ENCODE measurements at places on chromosomes 3 and 15.

DNA sequence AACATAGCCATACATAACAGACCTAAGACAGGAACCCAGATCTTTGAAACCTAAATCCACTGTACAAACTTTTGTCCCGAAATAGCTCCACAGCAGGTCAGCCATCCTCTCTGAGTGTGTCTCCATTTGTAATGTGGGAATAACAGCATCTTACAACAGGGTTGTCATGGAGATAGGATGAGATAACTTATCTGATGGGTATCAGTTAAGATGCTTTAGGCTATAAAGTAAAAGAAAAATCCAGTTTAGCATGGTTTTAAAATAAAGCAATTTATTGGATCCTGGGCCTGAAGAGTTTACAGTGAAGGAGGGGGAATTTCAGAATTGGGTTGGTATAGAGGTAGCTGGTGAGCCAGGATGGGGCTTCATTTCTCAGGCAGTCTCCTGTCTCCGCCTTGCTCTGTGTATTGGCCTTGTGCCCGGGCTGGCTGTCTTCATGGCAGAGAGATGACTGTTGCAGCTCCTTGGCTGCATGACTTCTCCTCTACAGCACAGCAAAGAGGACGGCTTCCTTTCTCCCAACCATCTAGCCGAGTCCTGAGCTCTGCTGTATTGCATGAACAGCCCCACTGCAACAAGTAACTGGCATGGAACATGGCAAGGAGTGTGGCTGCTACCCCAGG is 131.9 kb upstream of the PROK2 start:
- DNase-seq = no peak

DNA sequence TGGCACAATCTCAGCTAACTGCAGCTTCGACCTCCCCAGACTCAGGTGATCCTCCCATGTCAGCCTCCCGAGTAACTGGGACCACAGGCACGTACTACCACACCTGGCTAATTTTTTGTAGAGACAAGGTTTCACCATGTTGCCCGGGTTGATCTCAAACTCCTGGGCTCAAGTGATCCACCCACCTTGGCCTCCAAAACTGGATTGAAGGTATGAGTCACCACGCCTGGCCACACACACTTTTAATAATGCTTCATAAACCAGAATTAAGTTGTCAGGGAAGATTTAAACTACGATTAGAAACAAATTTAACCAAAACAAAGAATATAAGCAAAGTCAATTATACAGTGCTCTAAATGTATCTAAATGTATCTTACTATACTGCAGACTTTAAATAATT is 87.5 kb downstream of the LRRFIP2 start:
- no peak for DNase-seq

- DNase-seq = no peak
Measured at GRCh38 chr3:195616681-195617080, 32.9 kb upstream of the APOD start.

GRCh38 chr3:197298945-197299854 is 788 bp upstream of the DLG1 start:
- peak; percentile 12 for DNase-seq
